ENCODE measurements at places on chromosomes 4 and X.

- no peak for DNase-seq
These were observed 204.1 kb downstream of the PTTG2 start for GRCh38 chr4:38164346-38164745.

DNA sequence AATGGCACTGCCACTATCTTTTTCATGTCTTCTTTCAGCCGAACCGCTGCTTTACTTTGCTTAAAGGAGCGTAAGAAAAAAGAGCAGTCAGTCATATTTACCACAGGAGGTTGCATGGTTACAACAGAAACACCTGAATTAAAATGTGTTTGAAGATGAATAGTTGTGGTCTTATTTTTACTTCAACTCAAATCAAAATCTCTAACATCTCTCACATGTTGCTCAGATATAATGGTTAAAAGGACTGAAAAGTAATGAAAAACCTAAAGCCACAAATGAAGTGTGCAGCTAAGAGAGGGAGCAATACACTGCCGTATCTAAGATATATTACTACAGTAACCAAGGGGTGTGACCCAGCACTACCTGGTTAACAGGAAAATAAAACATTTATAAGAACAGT lies 27.4 kb downstream of the FAM13A start:
- no peak for DNase-seq

DNA sequence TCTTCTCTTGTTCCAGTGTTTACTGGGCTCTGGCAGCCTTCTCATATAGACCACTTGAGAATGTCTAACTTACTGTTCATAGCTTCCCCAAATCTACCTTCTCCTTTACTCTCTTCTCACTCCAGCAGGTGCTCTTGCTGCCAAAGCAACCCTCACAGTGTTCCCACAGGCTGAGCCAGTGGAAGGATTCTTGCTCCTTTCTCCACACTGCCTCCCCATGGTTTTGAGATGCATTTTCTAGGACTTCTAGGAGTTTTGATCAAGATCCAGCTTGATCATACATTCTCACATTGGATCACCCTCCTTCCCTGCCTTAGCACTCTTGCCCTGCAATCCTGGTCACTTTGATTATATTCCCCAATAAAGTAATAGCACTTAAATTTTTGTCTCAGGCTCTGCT lies 230.8 kb downstream of the TMEM47 start:
- no peak for DNase-seq

- no peak for DNase-seq
These were observed 85.9 kb downstream of the PRKX start for GRCh38 chrX:3627594-3627993.

DNA sequence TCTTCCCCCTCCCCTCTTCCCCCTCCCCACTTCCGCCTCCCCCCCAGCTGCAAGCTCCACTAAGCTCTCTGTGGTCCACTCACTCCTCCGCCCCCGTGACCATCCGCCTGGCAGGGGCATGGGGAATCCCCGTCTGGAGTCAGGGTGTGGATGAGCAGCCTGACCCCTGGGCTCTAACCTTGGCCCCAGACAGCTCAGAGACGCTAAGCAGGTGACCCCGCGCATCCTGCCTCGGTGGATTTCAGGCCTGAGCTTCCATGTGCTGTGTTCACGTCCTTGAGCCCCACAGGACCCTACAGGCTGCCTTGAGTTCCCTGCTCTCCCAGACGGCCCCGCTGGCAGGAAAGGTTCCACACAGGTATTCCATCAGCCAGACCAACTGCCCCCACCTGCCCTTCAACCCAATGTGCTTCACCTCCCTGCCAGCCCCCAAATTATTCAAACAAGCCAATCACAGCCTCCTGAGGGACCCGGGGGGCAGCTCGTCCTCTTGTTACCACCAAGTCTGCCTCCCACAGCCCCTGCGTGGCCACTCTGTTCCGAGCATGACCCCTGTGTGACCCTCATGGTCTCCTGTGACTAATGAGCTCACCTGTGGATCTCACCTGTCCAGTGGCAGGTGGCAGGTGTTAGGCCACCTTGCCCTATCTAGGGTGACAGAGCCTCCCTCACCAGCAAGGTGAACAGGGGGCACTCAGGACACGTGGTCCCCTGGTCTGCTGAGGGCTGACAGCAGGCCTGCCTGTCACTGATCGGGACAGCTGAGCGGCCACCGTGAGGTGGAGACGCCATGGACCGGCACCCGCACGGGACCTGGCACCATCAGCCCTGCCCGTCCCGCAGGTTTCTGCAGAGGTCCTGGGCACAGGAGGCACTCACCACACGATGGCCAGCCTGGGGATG lies 73.2 kb upstream of the MXD4 start:
- no peak for DNase-seq

DNA sequence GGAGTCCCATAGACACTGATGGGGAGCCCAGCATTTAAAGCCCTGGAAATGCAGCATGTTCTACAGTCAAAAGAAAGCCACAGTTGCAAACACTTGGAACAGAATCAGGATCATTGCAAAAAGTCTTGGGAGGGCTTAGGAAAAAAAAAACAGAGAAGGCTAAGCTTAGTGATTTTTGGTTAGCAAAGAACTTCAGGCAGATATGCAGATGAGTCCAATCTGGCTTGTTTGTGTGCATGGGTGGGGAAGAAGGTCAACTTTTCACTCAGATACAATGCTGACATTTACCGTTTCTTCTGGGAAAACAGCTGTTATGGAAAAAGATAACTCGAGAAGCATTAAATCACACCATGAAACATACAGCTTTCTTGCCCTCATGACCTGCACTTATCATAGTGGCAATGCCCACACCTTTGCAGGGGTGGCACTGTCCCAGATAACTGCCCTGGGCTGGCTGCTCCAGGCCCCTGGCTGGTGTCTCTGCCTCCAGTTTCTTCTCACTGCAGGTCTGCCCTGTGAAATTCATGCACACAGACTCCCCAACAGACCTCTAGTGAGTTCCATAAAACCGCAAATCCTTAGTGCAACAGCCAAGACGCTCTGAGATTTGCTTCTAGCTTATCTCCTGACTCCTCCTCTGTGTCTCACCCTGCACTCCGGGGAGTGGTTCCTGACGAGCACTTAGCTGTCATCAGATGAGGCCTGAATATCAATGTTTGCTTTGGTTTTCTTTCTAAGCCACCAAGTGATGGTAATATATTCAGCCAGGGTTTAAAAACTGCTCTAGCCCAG lies 99.2 kb downstream of the DRD5 start:
- DNase-seq, result no peak

DNA sequence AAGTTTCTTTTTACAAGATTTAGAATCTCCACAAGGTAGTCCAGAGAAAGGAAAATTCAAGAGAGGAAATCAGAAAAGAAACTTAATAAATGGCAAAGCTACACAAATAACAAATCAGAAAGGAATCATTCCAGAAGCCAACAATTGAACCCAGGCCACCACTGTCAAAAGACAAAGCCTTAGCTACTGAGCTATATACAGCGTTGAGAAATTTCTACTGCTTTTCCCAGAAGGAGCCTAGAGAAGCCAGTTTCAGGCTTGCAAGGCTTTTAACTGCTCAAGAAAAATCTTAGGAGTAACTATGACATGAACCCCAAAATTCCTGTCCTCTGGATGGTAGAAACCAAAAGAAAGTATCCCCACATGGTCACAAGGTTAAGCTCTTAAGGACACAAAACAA lies 129.0 kb downstream of the DMD start:
- DNase-seq, result no peak

GRCh38 chr4:137390707-137391106 lies 141.6 kb downstream of the PCDH18 start:
- DNase-seq, result no peak

DNA sequence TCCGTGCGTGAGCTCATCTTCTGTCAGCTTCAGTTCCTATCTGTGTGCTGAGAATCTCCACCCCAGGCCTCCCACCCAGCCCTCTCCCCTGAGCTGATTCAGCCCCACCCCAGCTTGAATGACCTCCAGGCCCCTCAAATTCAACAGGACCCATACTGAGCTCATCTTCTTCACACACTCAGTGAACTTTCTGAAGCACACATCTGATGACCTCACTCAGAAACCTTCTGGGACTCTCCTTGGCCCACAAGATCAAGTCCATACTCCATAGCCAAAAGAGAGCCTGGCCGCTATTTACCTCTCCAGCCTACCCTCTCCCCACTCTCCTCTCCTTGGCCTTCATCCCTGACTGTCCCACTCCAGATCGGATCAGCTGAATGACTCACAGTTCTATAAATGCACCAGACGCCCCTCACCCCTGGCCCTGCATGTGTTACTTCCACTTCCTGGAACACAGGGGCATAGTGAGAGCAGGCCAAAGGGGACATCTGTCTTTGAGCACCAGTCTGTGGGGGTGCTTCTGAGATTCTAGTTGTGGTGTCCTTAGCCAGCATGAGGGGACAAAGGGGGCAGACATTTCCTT lies 62.5 kb downstream of the PJA1 start:
- no peak for DNase-seq

DNA sequence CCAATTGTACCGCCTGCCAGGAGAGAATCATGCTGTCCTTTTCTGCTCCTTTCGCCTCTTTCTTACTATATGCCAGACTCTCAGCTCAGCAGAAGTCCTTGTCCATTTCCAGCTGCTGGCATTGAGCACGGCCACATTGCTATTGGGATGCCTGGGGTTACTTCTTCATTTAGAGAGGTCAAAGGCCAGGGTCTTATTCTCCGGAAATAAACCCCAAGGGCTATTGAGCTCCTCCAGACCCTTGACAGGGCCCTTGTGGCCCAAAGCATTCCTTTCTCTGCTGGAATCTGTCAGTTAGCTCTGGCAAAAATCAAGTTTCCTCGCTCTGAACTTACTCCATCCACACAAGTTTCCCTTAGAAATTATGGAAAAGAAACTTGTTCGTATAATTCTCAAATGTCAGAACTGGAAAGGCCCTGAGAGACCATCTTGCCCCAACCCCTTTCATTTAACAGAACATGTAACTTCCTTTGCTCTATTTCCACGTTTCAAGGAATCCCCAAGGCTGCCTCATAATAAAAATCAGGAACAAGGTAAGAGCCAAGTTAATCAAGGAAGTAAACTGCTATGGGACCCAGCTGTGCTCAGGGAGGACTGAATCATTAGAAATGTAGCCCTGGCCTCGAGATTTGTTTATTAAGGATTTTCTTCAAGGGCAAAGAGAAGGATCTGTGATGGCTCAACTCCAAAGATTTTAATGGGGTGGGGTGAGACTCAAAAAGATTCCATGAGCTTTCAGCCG lies 11.8 kb downstream of the AKAP4 start:
- no peak for DNase-seq

- DNase-seq, result no peak
These were observed 37.9 kb upstream of the SEC24B start for GRCh38 chr4:109395694-109396093.

DNA sequence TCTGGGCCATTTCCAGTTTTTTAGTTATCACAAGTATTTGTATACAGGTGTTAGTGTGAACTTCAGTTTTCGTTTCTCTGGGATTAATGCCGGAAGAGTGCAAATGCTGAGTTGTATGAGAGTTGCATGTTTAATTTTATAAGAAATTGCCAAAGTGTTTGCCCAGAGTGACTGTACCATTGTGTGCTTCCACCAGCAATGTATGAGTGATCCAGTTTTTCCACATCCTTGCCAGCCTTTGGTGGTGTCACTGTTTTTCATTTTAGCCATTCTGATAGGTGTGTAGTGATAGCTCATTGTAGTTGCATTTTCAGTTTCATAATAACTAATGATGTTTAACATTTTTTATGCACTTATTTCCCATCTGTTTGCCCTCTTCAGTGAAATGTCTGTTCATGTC lies 18.4 kb downstream of the PLS3 start:
- DNase-seq, result no peak

- DNase-seq, result no peak
These were observed 21.6 kb downstream of the SH3KBP1 start for GRCh38 chrX:19865567-19866363.

DNA sequence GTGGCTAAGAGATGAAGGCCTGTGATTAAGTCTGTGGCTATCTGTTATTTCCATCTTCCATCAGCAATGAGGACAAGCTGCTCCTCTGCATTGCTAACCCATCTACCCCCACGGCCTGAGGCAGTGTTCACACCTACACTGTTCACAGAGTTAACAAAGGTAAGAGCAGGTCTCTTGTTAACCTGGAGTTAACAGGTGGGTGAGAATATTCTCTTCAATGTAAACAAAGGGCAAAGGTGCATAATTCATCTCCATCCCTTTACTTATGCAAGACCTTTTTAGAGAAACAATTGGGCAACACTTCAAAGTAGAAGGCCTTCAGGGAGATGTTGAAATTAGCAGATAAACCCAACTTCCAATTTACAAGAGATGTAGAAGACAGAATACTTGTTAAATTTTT lies 2.8 kb downstream of the SLC35A2 start:
- DNase-seq, result no peak

- no peak for DNase-seq
These were observed 134.2 kb downstream of the SPOCK3 start for GRCh38 chr4:167100120-167100519.

DNA sequence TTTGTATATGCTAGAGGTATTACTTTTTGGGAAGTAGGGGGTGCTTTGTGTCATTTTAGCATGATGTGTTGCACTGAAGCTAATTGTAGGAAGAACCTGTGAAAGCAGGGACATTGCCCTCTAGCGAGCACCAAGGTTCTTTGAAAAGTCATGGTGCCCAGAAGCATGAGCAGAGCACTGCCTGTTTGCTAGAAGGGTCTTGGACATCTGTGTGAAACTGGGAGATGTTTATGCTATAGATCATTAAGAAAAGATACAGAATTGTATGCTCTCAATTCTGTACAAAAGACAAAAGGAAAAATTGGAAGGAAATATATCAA lies 14.7 kb downstream of the GRPR start:
- no peak for DNase-seq

DNA sequence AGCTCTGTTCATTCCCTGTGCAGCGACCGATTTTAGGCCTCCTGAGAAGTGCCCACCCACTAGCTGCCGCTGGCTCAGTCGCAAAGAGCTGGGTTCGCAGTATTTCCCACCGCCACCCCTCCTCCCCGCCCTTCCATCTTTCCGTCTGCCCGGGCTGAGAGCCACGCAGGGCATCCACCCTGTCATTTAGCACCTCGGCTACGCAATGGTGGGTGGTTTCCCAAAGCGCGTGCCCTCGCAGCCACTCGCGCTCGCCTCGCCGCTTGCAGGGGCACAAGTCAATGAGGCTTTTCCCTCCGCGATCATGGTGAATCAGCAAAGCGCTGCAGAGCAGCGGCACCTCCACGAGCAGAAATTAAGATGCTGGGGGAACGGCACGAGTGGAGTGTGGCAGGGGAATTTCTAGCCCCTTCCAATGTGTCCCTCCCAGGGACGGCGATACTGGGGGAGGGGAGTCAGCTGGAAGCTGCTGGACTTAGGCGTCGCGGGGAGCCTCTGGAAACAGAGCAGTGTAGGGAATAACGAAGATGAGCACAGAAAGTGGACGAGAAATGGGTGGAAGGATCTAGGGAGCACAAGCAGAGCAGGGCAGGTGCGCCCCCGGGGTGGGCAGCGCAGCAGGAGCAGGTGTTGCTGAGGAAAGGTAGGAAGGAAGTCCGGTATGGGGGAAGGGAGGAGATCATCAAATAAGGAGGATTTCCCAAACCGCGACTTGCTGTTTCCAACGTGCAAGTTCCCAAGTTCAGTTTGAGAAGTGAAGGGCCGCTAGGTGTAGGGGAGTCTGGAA lies 2.4 kb upstream of the PTCHD1 start:
- DNase-seq, result no peak

DNA sequence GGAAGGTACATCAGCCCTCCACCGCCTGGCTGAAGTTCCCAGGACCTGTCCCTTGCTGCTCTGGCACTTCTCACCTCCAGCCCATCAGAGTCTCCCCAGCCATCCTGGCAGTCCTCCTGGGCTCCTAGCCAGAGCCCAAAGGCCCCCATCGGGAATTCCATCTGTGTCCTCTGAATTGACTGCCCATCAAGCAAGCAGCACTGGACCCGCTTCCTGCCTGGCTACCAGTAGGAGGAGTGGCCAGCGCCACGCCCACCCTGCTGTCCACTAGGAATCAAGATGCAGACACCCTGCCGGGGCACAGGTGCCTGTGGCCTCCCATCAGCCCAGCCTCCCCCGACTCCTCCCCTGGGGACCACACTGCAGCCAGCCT lies 47.2 kb downstream of the C4orf50 start:
- DNase-seq, result no peak
